COR-L47 (cell line): ENCODE measurements at places on chromosomes 6 and 20.

DNA sequence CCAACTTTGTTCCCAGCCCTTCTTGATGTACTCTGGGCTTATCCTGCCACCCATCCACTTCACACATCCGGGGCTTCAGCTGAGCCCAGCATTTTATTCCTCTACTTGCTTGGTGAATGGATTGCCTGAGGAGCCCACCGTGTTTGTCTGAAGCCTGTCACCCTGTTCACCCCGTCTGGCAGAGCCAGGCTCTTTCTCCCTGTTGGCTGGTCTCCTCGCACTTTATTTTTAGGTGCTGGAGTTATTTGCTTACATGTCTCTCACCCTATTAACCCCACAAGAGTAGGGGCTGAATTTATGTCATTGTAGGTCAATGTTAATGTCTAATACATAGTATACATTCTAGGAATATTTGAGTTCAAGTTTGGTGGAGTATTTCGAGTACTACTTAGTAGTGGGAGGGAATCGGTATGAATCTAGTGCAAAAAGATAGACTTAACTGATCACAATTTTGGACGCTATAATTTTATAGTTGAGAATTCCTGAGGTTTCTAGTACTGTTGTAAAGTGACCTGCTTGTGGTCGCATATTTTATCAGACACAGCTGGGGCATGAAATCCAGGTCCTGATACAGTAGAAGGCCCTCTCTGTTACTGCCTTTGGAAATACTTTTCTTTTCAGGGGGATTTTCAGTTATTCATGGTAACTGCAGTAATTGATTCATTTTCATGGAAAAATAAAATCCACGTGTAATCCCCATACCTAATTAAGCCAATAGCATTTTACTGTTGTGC, 10.8 kb downstream of the JARID2 start:
- no peak for DNase-seq

GRCh38 chr20:62426699-62427131, 624 bp downstream of the RBBP8NL start:
- no peak for DNase-seq

DNA sequence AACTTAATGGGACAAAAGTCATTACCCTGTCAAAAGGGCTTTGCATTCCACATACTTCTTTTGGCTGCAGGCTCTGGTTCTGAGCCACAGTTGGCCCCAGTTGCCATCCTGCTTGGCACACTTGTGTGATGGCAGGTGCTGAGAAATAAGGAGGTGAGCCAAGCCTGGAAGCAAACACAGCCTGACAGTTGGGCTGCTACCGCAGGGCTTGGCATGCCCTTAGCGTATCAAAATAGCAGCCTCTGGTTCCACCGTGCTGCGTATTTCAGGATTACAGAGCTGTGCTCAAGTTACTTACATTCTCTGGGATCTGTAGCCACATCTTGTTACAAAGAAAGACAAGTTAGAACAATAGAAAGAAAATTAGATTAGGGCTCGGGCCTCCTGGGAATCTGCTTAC, 11.1 kb downstream of the MTHFD1L start:
- DNase-seq: no peak

- DNase-seq: no peak
Measured at GRCh38 chr20:53929974-53930650, 140.3 kb downstream of the BCAS1 start.

DNA sequence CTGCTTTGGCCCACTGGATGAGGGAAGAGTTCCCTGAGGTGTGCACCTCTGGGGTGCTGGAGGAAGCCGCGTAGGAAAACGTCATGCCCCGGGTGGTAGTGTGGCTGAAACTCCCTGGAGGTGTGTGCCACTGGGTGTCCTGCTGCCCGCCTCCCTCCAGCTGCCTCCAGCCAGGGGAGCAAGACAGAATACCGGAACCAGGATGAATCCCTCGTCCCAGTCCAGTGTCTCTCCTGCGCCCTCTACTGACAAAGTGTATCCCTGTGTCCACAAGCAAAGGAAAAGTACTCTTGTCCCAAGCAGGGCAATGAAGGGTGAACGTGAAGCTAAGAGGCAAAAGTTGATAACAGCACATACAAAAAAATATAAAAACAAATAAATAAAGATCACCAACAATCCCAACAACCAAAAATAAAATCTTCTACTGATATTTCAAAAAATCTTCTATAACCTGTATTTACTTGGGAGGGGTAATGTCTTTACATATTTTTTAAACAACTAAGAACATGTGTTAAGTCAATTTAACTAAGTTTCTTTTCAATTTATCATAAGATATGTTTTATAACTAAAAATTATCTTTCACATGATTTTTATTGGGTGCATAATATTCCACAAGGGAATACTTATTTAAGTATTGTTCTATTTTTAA, 437.6 kb downstream of the MAFB start:
- no peak for DNase-seq

DNA sequence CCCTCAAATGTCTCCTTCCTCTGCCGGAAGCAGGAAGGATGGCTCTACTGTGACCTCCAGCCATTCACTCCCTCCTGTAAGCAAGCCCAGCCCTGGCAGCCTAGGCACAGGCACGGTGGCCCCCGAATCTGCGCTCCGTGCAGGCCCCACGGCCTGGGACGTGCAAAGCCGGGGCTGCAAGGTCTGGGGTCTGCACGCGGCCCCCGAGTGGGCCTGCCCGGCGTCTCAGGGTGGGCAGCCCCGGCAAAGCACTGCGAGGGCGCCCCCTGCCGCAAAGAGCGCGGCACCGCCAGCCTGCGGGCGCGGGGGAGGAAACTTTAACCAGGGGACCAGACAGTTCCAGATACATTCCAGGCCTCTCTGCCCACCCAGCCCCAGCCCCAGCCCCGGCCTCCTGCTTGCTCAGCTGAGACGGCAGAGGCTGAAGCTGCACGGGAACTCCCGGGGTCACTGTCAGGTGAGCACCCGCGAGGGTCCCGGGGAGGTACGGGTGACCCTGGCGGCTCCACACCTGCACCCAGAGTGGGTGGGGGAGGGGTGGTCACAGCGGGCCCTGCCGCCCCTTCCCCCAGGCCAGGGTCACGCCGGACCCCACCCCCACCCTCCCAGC, 98.8 kb downstream of the ASXL1 start:
- no peak for DNase-seq

- no peak for DNase-seq
Measured at GRCh38 chr6:118588626-118589025, 40.5 kb downstream of the PLN start.

- no peak for DNase-seq
Measured at GRCh38 chr20:3783068-3783489, 1.8 kb upstream of the SPEF1 start.

- DNase-seq: no peak
Measured at GRCh38 chr6:168774381-168774780, 333.4 kb downstream of the SMOC2 start.
